NCI-H1048 (cell line): ENCODE measurements at places on chromosomes 3 and 15.

GRCh38 chr3:49591615-49592014, 37.3 kb downstream of the BSN start:
- no peak for DNase-seq

DNA sequence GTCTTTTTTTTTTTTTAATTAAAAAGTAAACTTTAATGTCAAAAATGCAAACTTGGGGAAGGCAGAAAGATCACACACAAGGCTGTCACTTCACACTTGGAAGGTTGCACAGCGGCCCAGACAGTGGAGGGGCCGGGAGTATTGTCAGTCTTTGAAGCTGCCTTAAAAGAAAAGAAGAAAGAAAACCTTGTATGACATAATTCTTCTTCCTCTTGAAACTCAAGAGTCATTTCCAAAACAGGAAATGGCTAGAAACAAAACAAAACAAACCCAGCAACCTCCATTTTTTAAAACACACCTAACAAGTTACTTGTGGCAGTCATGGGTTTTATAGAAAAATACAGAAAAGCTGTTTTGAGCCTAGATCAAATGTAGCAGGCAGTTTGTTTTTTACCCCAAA, 68.1 kb upstream of the MAGI1 start:
- no peak for DNase-seq

GRCh38 chr15:101528917-101529299, 39.4 kb upstream of the PCSK6 start:
- no peak for DNase-seq

- DNase-seq = no peak
These were observed 49.9 kb downstream of the PARP15 start for GRCh38 chr3:122627301-122627700.

DNA sequence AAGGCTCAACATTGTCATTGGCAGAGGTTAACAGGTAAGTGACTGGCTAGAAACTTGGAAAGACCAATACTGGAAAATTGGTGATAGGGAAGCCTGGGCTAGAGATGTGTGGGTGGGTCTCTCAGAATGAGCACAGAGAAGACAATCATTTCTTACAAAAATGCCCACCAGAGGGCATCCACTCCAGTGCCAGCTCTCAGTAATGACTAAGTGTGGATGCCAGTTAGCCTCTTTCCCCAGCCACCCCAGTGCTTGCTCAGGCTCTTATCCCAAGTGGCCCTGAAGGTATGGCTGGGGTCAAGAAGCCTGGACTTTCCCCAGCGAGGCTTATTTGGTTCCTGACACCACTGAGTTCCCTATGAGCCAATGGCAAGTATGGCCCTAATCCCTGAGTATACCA, 115.9 kb upstream of the ST8SIA2 start:
- no peak for DNase-seq

DNA sequence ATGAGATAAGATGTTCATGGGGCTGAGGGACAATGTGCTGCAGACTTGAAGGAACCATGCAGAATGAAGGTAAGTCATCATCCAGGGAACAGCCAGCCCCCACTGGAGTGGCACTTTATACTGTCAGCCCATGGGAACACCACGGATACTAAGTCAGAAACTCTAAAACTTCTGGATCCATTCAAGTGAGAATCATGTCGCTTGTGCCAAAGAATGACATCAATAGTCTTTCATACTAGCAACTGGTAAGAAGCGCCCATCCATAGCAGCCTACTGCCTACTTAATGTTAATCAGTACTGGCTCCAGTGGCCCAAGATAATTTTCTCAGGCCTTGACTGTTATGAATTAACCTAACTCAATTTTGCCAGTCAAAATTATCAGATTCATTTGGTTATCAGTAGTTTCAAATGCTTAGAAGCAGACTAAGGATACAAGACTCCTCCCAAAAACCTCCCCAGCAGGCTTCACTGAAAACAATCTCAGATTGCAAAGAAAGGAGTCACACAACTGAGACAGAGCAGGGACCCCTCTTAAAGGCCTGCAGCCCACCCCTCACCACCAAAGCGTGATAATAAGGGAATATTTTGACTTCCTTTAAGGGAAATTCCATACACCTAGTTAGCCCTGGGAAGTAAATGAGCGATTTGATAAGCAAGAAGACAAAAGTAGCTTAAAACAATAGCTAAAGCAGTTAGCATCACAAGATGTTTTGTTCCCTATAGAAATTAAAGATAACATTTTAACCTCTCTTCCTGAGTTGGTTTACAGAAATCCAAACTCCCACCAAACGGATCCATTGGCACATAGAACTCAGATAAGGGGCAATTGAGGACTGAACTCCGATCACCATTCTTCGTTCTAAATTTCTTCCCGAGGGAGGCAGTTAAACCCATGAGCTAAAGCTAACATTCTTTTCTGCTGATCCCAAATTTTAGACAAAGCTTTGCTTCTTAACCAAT, 98.8 kb downstream of the TGFBR2 start:
- no peak for DNase-seq

DNA sequence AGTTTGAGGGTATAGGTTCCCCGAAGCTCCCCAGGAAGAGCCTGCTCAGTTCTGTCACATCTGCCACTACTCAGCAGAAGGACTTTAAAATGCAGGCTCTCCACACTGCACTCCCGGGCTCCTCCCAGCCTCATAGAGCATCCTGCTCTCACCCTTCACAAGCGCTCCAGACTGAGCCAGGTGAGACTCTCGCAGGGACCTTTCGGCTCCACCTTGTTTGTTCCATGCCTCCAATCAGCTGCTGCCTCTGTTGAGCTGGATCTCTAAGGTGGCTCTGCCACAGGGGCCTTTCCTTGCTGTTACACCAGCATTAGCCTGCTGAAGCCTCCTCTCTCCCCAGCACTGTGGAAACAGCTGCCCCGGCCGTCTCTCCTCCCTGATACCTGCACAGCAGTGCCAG, 56.1 kb downstream of the SLCO3A1 start:
- no peak for DNase-seq

- no peak for DNase-seq
These were observed 213.7 kb upstream of the NR2E3 start for GRCh38 chr15:71596672-71597071.

DNA sequence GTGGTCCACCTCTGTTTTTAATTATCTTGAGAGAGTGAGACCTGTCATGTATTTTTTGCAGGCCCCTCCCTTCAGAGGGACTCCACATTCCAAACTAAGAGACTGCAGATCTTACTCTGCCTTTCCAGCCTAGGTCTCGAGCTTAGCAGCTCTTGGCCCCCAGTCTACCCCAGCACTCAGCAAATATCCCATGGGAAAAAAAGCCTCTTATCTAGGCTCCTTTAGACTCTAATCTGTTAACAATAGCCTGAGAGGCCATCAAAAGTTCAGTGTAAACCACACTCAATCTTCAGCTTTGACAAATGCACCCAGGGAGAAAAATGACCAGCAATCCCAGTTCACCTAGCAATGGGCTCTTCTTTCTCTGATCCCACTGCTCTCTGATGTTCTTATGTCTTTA, 8.6 kb upstream of the BLM start:
- no peak for DNase-seq

DNA sequence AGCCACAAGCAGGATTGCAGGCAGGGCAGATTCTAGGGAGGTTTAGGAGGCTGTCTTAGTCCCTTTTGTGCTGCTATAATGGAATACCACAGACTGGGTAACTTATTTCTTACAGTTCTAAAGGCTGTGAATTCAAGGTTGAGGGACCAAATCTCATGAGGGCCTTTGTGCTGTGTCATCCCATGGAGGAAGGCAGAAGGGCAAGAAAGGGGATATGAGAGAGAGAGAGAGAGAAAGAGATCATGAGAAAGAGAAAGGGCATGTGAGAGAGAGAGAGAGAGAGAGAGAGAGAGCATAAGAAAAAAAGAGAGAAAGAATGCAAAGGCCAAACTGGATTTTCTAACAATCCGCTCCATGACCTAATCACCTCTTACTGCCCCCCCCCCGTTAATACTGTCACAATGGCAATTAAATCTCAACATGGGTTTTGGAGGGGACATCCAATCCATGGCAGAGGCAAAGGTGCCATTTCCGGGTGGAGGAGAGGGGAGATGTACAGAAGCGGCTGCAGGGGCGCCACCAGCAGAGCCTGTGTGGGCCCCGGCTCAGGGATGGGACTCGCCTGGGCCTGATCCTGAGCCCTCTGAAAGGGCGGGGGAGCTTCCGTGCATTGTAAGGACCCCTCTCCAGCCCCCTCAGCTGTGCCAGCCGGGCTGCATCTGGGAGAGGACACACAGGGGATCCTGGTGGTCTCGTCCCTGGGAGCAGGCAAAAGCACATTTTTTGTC, 20.5 kb downstream of the MRPS11 start:
- DNase-seq = no peak

GRCh38 chr3:52283306-52283705, 4.3 kb upstream of the GLYCTK start:
- no peak for DNase-seq

GRCh38 chr3:11600501-11601282, 43.0 kb downstream of the VGLL4 start:
- DNase-seq = no peak

DNA sequence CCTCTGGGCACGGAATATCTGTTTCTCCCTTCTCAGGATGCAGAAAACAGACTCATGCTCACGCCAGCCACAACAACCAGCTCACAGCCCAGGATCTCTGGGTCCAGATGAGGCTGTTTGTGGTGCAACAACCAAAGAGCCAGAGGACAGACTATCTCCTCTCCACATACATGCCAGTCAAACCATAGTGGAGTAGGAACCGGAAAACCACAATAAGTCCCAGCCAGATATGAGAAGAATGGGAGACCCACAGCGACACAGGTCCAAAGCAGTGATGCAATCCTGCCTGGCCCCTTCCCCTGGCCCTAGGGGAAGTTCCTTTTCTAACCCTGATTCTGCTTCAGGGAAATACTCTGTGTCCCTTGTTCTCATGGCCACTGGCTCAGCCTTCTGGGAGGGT, 27.6 kb downstream of the MEX3B start:
- DNase-seq = no peak

DNA sequence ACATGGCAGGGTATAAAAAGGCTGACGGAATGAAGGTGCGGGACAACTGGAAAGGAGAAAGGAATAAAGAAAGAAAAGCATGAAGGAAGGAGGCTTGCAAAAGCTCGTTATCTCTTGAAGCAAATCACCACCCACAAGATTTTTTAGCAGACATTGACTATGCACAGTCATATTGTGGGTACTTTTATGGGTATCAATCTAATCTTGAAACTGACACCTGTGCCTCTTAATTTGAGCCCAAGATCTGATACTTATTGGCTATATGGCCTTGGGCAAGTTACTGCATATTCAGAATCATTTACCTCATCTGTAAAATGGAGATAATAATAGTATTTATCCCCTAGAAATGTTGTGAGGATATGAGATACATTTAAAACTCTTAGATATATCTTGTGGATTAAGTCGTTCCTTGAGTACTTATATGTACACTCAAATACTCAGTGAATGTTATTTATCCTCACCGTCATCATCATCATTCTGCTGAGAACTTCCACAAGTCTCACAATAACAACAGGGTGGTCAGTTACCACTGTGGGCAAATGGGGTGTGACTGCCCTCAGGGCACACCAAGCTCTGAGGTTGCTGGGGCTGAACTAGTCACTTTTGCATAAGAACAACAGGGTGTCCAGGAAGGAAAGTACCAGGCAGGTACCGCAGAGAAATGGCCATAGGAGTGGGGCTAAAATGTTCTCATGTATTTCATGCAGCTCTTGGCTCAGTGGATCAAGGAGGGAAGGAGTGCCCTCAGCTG, 266.1 kb downstream of the SLC9A9 start:
- no peak for DNase-seq

DNA sequence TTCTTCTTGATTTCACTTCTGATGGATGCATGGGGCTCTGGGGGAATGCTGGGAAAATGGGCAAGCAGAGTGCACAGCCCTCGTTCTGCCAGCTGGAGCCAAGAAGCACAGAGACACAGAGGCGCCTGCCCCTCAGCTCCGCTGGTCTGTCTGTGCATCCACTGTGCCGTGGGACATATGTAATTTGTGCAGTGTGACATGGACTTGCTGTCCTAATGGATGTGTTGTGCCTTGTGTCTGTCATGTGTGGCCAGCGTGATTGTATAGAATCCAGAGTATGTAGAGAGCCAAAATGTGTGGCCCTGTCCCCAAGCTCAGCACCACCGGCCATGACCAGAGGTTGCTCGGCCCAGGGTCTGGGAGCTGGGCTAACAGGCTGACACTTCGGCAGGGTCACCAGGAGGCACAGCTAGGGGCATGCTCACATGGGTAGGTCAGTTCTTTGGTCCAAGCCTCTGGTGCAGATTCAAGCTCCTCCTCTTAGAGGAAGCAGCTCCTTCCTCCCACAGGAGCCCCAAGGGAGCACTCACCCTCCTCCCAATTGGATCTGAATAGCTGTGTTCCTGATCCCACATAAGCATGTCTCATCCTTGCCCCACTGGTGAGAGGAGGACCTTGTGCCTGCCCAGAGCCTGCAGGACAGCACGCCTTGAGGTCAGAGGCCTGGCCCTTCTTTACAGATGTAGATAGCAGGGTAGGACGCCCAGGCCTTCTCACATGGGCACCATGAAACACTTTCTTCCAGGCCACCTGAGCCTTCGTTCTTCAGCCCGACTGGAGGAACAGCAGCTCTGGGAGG, 100.8 kb upstream of the ABHD17C start:
- DNase-seq = no peak

GRCh38 chr3:31760654-31761053, 220.4 kb downstream of the OSBPL10 start:
- DNase-seq = no peak

DNA sequence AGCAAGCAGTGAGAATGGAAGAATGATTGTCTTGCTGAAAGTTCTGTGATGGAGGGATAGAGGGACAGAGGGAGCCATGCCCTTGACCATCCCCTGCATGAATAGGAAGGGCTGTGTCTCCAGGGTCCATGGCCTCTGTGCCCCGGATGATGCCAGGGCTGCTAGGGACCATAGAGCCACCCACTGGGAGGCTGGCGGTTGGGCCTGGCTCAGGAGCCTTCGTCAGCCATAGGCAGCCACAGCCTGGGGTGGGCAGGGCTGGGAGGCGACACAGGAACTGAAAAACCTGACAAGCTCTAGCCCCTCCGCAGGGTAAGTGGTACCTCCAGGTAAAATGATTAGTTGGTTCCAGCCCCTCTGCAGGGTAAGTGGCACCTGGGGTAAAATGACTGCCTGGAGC, 19.1 kb upstream of the LAMP3 start:
- no peak for DNase-seq

DNA sequence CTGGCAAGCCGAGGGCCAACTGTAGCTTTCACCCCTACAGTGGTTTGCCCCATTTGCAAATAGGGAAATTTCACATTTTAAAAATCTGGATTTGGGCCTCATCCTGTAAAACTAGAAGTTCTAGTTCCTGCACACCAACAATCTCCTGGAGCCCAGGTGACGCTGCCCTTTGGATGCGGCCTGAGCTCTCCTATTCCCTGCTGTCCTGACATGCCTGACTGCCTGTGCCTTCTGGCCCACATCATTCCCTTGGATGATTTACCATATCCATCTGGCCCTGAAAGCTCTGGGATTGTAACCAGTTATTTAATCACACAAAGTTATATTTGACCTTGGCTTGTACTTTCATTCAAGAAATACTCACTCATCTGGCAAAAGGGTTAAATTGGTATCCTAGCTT, 272.3 kb downstream of the ARRDC4 start:
- no peak for DNase-seq

- no peak for DNase-seq
These were observed 36.1 kb downstream of the NSMCE3 start for GRCh38 chr15:29233566-29233965.

- no peak for DNase-seq
These were observed 957 bp downstream of the ADCY5 start for GRCh38 chr3:123447749-123448517.

- no peak for DNase-seq
These were observed 76.9 kb downstream of the TRIM69 start for GRCh38 chr15:44813231-44813630.

GRCh38 chr15:35078221-35078915, 6.7 kb downstream of the NANOGP8 start:
- peak; percentile 19 for DNase-seq

GRCh38 chr15:27770769-27771554, 328.2 kb downstream of the OCA2 start:
- DNase-seq = no peak
